ENCODE measurements at places on chromosomes 3 and 15. TPM values are rescaled to one million over a fixed set of nuclear protein-coding genes. Genes with fewer than 3 reads are reported as not detected.

The RARRES1 gene
- 0.58 TPM for total RNA-seq

The ARIH2 gene
- 113 TPM for total RNA-seq

DNA sequence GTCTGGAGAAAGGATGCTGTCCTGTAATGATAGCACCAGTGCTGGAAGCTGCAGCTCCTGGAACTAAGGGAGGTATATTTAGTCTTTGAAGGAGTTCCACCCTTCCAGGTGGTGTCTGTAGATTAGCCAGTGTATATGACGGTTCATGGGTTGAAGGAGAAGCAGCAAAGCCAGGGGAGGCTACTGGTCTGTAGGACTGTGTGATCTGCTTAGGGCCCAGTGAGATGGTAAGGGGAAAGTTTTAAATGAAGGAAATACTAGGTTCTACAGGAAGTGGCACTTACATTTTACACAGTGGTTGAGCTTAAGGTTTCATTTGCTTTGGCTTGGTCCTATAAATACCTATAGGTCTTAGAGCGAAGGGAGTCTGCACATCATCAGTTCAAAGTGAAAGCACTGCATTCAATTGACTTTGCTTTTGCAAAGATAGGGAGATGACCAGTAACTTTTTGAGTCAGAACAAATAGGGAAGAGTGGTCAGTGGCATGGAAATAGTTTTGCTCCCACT, 5.6 kb downstream of the SLC25A38 start:
- DNase-seq: no peak

DNA sequence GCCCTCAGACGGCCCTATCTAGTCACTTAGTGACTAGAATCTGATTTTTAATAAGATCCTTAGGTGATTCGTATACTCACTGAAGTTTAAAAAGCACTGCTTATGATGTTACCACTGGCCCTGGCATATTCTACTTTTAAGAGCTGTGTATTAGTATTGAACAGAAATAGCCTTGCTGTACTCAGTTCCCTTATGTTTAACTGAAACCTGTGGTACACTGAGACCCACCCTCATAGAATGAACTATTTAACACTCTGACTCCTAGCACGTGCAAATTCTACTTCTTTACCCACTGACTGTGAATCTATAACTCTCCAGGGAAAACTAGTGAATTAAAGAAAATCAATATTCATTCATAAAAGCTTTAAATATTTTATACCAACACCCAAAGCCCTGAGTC, 108.9 kb downstream of the CCNL1 start:
- DNase-seq: no peak

- no peak for DNase-seq
These were observed 165.2 kb upstream of the NUDT16 start for GRCh38 chr3:131216330-131216729.

DNA sequence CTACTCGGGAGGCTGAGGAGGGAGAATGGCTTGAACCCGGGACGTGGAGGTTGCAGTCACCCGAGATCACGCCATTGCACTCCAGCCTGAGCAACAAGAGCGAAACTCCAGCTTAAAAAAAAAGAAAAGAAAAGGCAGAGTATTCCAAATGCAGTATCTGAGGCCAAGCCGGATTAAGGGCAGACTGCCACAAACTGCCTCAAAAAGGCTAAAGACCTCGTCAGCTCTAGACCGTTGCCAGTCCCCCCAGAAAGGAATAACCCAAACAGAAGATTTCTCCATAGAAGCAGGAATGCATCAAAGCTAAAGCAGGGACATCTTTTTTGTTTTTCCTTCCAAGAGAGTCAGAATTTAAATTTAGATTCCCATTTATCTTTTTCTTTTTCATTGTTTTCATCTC, 72.9 kb downstream of the TM4SF4 start:
- DNase-seq: no peak
